ENCODE measurements at places on chromosomes 5 and 9. TPM values are rescaled to one million over a fixed set of nuclear protein-coding genes. Genes with fewer than 3 reads are reported as not detected.

PRPF4 gene
- 13.7 TPM for total RNA-seq

PCDHA1 gene
- total RNA-seq, result not detected

MAST4 gene
- 36.4 TPM for total RNA-seq

LRRC19 gene
- total RNA-seq, result not detected

F2RL2 gene
- 0.28 TPM for total RNA-seq

DMRT3 gene
- not detected for total RNA-seq

TPRN gene
- 4.2 TPM for total RNA-seq

- DNase-seq, result no peak
These were observed 203.5 kb upstream of the DAPK1 start for GRCh38 chr9:87294126-87294525.

DNA sequence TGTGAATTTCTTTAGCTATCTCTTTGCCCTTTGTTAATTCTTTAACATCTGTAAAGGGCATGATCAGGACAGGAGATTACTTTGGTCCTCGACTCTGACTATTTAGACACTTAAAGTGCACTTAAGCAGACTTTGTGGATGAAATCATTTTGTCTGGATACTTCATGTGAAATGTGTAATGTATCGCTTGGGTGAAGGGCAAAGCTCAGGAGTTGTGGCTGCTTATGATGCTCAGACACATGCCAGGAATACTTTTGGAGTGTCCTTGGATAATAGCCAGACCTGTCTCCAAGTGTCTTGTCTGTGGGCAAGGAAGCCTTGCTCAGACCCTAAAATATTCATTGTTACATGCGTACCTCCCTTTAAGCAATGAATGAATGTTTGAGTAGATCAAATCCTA is 87.8 kb downstream of the RAI14 start:
- DNase-seq, result no peak

- no peak for DNase-seq
These were observed 18.1 kb downstream of the LCN9 start for GRCh38 chr9:135681161-135681560.

- DNase-seq, result no peak
These were observed 206.0 kb downstream of the ARRDC3 start for GRCh38 chr5:91177085-91177484.

GRCh38 chr5:160847526-160848085 is 4.4 kb downstream of the ATP10B start:
- DNase-seq, result no peak

- DNase-seq, result no peak
These were observed 960.6 kb upstream of the DMAC1 start for GRCh38 chr9:8760000-8760767.

DNA sequence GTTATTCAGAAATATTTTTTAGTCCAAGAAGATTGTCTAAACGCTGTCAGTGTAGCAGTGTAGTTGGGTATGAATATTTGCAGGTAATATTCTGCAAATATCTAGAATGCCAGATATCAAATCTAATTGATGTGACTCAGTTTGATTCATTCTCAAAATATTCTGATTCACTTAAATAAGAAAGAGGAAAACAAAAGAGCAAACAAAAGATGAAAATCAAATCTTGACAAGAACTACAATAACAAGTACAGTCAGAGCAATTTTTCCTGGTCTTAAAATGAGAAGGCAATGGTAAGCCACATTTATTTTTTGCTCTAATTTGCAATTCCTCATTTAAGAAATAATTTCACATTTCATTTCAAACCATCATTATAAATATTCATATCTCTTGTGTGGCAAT is 36.0 kb downstream of the MRPS30 start:
- DNase-seq, result no peak

DNA sequence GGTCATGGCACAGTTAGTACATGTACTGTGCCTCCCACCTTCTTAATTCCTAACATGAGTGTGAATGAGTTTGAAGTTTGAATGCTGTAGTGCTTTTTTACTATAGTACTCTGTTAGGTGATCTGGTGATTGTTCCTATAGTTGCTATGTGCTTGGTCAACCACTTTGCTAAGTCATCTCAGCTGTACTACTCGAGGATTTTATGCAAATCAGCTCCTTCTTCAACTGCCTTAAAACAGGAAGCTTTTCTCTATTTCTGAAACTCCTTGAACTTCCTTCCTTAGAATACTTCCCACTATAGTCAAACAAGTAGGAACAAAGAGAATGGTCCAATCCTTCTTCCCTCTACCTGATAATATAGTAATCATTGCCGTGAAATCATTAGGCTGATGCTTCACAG is 219.6 kb downstream of the CTNND2 start:
- no peak for DNase-seq
